HFFc6 (cell line): ENCODE measurements at places on chromosomes 1 and 21.

GRCh38 chr1:230863449-230863848, 4.9 kb downstream of the C1orf198 start:
- no peak for DNase-seq

GRCh38 chr1:235206533-235207208, 45.6 kb upstream of the RBM34 start:
- no peak for DNase-seq

DNA sequence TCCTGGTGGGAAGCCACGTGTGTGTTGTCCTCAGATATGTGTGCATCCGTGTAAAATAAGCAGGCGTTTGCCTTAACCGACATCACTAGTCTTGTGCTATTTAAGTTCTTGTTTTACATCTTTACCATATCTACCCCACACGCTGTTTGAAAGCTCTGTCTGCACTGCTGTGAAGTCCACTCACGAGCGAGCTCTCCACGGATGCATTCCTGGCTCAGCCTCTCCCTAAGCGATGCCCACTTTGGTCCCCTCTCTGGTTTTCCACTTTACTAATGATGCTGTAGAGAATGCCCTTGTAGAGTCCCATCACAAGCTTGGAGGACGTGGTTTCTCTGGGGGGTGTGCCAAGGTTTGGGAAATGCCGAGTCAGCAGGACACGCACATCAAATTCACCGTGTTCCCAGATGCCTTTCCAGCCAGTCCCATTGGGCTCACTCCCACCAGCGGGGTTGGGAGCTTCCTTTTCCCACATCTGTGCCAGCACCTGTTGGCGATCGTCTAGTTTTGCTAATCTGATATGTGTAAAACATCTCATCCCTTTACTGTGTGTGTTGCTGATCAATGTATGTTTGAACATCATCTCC, 43.8 kb downstream of the ACTL8 start:
- no peak for DNase-seq

- peak; percentile 41 for DNase-seq
Measured at GRCh38 chr1:91529856-91530255, 29.2 kb downstream of the CDC7 start.

DNA sequence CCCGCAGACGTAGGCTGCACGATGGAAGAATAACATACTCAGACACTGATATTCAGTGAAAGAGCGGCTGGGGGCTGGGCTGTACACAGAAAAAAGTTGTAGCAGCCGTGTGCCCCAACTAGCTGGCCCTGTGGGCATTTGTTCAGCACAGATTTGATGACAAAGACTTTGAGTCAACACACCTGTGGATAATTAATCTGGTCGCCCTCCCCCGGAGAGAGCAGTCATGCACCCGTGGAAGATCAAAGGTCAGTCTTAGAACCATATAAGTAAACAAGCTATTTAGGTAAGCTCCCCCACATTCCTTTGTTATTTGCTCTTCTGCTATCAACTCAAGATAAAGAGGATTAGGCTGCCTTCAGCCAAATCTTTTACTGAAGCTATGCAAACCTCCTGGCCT, 148.4 kb upstream of the HMCN1 start:
- DNase-seq = no peak
